Aorta (tissue), 5 donors: ENCODE measurements at places on chromosomes 4 and X.

DNA sequence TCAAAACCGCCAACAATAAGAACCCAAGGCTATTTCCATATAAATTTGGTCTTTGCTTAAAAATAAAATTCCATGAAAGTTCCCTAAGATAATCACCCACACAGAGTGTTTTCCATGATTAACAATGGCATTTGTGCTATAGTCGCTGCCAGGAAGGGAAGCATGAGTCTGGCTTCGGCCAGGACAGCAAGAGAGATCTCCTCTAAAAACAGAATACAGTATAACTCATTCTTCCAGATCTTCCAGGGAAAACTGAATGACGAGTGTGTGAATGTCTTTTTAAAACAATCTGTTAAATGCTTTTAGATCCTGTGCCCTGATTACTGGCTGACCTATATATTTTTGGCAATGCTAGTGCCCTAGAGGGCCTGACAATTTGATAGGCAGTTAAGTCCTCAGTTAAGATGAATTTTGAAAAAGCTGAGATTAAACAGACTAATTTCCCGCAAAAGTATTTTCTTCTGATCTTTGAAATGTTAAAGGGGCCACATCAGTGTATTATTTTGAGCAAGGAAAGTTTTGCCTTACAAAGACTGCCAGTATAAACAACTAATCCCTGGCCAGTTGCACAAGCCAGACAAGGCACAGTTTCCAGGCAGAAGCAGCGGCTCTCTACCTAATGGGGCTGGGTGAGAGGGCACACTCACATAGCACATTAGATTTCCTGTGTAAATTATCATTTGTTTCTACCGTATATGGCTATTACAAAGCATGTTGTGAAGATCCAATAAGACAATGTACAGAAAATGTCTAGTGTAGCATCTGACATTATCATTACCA is 127.3 kb downstream of the DCHS2 start:
- DNase-seq, result no peak

DNA sequence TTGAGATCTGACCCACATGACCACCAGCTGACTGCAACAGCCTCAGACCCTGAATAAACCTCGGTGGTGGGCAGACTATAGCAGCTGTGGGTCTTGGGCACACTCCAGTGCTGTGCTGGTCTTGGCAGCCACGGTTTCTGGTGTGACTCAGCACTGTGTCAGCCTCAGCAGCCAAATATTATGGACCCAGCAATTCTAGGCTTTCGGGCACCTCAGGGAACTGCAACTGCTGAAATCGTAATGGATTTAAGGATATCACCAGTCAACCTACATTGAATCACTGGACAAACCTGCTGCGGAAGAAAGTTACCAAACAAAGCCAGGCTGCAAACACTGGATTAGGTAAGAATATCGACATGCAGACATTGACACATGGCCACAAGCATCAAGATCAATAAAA is 10.5 kb upstream of the UBE2NL start:
- no peak for DNase-seq

DNA sequence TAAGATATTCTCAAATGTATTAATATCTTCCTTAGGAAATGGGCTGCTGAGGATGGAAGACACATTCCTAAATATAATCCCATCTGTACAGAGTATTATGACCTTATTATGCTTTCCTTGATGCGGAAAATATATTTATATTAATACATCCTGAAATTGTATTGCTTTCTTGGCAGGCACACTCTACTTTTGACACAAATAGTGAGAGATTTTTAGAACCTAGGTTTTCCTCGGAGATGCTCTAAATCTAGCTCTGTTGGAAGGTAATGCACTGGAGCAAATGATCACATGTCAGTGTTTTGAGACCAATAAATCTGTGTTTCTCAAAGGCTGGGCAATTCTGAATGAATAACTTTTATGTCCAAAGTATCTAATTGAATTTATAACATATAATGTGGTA is 94.3 kb upstream of the MAGEC2 start:
- DNase-seq, result no peak

DNA sequence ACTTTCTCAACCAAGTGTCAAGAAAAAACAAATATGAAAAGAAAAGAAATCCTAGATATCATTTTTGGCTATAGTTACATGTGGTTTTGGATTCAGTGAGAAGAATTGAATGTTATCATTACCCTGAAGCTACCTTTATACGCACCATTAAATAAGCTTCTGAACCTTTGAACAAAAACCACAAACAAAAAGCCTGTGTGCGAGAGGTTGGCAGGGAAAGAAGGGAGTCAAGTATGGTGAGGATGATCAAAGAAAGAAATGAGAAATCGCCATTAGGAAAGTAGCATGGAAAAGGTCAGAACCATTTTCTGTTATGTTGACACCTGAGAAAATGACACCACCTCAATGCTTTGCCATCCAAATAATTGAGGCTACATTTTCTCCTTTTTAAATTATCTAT is 1.2 kb upstream of the SLC7A11 start:
- no peak for DNase-seq

- DNase-seq, result no peak
These were observed 28.1 kb downstream of the DDIT4L start for GRCh38 chr4:100162027-100162685.

DNA sequence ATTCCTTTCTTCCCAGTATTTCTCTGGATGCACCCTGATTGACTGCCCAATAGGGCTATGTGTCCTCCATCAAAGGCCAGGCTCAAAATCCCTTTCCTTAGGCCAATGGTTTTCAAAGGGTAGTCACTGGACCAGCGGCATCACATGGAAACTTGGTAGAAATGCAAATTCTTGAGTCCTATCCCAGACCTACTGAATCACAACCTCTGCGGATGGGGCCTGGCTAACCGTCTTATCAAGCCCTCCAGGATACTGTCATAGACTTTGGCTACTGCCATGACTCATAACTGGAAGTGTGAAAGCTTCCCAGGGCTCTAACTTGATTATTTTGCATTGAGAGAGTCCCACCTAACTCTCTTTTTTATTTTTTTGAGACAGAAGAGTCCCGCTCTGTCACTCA is 71.9 kb upstream of the TFDP3 start:
- DNase-seq, result no peak

- DNase-seq, result no peak
These were observed 96.1 kb upstream of the FAM9A start for GRCh38 chrX:8897259-8897658.

DNA sequence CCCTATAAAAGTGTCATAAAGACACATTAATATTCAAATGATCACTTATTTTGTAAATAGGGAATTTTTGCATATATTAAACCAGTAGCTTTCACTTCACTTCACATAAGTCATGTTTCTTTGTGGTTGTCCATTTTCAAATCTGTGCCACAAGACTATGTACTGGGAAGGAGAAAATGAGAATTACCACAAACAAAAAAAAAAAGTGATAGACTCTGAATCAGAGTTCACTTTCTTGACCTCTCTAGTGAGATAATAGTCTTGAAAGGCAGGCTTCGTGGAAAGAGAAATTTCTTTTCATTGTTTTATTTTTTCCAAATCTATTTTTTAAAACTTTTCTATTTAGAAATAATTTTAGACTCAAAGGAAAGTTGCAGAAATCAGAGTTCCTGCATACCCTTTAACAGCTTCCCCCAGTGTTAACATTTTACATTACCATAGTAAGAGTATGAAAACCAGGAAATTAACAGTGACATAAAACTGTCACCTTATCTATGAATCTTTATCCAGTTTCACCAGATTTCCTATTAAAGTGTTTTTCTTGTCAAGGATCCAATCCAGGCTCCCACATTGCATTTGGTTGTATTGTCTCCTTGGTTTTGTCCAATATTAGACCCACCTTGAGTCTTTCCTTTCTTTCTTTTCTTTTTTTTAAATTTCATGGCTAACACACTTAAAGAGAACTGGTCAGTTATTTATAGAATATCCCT is 215.4 kb upstream of the PGRMC2 start:
- DNase-seq, result no peak

GRCh38 chrX:22366906-22367305 is 94.2 kb downstream of the CBLL2 start:
- no peak for DNase-seq

- no peak for DNase-seq
These were observed 163.4 kb upstream of the ITM2A start for GRCh38 chrX:79530310-79531108.

DNA sequence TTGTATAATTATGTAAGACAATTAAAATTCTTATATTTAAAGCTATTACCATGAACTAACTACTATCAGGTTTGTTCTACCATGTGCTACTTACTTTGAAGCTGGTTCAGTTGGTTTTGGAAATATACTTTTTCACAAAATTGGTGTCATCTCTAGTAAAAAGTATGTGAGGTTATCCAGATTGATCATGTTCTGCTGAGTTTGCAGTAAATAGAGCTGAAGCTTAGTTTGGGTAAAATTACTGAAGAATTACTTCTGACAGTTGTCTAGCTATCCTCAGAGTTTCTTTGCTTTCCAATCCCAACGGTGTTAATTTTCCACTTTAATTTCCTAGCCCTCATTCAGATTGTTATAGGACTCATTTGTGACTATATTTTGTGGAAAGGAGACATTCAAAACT is 184.2 kb downstream of the FAT4 start:
- DNase-seq, result no peak

DNA sequence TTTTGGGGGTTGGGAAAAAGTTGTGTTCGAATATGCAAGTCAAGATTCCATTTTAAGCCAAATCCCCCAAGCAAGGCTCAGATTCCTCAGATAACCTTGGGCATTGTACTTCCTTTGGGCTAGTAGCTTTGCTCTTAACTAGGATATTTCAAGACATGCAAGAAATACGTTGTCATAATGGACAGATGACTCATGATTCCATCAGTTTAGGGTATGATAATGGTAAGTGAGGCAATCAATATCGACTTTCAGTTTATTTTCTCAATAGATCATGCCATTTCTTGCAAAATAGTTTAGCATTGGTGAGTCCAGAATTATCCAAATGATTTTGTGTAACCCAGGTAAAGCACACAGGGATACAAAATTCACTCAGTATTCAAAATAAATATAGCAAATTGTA is 25.4 kb downstream of the CFAP299 start:
- DNase-seq, result no peak

GRCh38 chr4:18021720-18022571 is at the start of gene LCORL:
LCORL (minus strand) TSS chr4:18021755; CDS start chr4:18021751, 4 bp downstream.
- DNase-seq, result peak; percentile 96

DNA sequence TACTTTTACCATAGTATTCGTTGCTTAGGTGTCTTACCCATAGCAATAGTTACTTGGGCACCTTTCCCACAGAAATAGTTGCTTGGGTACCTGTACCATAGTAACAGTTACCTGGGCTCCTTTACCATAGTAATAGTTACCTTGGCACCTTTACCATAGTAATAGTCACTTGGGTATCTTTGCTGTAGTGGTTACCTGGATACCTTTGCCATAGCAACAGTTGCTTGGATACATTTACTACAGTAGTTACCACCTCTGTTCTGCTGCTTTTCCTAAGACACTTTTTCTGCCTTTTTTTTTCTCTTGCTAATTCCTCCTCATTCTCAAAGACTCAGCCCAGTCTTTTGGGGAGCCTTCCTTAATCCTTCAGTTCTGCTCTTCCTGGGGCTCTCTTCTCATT is 272.8 kb upstream of the PUDP start:
- no peak for DNase-seq

DNA sequence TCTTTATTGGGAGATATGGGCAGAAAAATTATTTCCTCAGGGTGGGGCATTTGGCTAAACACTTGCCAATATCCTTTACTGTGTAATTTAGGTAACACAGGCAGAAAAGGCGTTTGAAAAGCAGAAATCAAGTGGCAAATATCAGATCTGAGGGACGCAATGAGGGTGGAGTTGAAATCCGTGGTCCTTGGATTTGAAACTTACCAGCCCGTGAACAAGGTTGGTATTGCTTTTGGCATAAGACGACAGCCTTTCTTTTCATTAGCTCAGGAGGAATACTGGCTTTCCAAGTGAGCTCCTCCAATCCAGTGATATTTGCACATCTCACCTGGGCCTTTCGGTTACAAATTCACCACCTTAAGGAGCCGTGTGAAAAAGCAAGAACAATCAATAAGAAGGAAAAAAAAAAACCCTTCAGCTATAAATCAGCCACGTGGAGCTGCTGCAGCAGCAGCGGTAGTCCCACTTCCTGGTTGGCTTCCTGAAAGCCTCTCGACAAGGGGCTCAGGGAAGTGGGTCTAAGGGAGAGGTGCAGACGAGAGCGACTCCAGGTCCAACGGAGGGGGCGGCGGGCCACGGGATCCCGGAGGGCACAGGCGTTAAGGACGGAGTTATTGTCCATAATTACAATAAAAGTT is 734 bp upstream of the GALNT7 start:
- peak; percentile 57 for DNase-seq

DNA sequence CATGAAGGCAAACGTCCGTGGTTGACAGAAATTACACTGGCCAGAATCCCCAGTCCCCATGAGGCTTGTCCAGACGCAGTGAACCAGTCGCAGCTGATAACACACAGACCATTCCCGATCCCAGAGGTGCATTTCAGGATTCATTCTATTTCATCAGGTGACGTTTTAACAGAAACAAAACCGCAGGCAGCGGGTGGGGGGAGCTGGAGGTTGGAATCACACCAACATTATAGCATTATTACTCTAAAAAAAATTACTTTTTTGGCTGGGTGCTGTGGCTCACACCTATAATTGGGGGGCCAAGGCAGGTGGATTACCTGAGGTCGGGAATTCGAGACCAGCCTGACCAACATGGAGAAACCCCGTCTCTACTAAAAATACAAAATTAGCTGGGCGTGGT is 25.2 kb downstream of the NOP14 start:
- DNase-seq, result peak; percentile 41

- DNase-seq, result no peak
These were observed 5.3 kb upstream of the OTC start for GRCh38 chrX:38347136-38347535.

DNA sequence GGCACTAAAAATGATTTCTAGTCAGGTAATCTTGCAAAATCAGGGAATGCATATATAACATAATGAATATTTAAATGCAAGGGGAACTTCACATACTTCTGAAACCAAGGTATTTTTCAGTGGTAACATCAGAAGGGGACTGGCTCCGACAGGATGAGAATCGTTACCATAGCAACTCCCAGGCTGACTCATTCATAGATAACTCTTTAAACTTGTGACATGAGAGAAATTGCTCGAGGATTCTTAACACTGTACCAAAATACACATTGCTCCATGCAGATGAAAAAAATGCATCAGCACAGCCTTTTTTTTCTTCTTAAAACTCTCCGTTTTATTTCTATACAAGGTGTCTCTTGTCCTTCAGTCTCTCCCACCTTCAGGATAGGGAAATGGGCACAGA is 114.3 kb downstream of the GABRB1 start:
- DNase-seq, result no peak

- DNase-seq, result no peak
These were observed 81.8 kb downstream of the TEX11 start for GRCh38 chrX:70826715-70827114.

DNA sequence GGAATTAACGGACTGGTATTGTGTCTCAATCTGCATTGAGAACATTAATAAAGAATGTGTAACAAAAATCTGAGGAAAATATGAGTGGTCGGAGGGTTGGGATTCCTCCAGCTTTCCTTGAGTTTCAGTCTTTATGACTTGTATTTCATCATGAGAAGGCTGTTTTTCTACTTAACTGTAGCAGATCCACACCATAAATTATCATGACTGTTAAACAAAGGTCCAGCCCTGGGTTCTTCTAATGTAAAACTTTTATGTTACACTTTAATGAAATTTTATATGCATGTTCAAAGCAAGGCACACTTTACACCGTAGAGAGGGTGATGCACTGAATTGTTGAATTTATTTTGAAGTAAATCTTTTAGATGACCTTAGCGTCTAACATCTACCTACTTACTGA is 7.0 kb downstream of the AFF2 start:
- no peak for DNase-seq

GRCh38 chr4:158821228-158821971 is 52.6 kb downstream of the FNIP2 start:
- no peak for DNase-seq

- DNase-seq, result no peak
These were observed 104.6 kb downstream of the PDGFRA start for GRCh38 chr4:54333657-54334056.

GRCh38 chr4:72430050-72430449 is 139.0 kb downstream of the ADAMTS3 start:
- DNase-seq, result no peak
